ENCODE measurements at places on chromosomes 1 and 21.

DNA sequence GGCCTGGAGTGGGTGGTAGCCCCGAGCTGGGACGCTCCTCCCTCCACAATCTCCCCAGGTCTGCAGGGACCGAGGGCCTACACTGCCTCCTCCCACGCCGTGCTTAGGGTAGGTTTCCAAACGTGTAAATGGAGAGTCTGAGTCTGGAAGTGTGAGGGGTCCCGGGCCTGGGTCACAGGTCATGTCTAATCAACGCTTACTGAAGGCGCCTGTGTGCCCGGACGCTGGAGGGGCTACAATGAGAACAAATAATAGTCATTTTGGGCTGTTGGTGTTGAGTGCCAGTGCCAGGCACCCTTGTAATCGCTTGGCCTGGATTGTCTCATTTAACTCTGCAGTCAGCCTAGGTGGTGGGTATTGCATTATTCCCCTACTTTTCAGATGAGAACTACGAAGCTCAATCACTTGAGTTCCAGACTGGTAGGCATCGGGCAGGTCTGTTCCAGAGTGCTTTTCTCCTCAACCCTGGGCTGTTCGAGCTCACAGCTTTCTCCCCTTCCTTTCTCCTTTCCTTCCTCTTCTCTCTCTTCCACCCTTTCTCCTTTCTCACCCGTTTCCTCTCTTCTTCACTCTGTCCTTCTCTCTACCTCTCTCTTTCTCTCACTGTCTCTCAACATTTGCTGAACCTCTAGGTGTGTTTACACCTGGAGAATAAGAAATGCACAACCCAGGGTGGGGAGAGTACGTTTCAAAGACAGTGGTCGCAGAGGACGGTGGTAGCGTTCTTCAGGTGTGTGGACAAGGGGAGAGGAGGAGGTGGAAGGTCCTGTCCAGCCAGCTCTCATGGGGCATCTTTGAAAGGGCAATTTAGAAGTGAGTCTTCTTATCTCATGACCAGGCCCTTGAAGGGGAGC lies 883 bp downstream of the SLC66A1 start:
- no peak for ATAC-seq

DNA sequence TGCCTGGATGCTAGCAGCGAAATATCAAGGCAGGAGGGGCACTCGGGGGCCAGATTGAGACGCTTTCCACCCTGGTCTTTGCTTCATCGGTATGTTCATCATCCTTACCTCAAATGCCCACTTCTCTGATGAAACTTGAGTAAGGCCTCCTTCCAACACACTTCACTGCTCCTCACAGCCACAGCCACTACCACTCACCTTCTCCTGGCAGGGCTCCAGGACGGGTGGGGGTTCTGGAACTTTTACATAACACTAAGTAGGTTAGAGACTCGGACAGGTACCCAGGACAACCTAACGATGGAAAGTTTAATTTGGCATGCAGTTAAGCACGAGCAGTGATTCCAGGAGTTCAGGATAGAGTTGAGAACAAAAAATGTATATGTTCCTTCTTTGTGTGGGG lies 73.9 kb upstream of the SPAG17 start:
- ATAC-seq: no peak

DNA sequence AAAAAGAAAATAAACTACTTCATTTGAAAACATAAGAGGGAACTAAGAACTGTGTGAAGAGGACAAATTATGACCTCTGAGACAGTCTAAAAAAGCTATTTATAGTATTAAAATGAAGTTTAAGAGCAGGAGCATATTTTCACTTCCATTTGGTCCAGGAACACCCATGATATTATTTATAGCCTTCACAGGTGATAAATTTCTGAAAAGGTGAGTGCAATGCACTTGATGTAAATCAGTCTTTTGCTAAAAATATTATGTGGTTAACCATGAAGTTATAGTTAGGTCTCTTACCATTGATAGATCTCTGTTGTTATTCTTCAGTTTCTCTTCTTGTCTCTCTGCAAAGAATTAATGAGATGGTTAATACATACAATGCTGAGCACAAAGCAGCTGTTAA lies 14.7 kb downstream of the TMCO1 start:
- no peak for ATAC-seq

GRCh38 chr1:232628335-232629249 lies 1.3 kb downstream of the SIPA1L2 start:
- peak; percentile 39 for ATAC-seq

DNA sequence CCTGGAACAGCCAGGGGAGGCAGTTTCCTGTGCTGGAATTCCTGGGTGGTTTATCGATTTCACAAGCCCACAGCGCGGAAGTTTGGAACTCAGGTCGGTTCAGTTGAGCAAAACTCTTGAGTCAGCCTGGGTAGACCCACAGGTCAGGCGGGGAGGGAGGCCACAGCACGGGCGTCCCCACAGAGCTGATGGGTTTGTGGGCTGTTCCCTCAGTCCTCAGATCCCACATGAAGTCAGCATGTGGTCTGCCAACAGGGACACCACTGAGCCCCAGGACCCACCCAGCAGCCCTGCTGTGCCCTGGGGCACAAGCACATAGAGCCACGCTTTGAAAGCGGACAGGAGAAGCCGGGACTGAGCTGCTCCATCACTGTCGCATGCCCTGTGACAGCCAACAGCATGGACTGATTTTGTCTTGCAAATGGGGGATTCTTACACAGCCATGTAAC lies 17.4 kb downstream of the BMP8A start:
- ATAC-seq: peak; percentile 29

GRCh38 chr1:204213668-204214662 lies at the start of gene GOLT1A:
GOLT1A (minus strand) TSS chr1:204213988; CDS start chr1:204213906, 82 bp downstream.
- ATAC-seq: peak; percentile 63

DNA sequence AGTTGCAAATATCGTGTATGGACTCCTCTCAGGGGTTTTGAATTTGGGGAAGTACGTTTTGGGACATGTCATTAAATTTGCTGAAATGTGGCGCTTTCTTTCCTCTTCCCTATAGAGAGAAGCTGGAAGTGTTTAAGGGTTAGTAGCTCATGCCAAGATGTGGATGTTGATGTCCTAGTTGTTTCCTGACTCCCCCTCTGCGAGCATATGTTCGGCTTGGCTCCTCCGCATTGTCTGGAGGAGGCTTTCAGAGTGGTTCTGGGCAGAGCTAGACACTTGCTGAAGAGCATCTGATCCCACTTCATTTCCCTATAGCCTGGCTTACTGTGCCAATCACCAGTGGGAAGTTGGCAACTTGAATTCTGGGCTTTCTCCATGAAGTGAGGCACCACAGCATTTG lies 347.4 kb upstream of the B3GALT2 start:
- ATAC-seq: no peak

DNA sequence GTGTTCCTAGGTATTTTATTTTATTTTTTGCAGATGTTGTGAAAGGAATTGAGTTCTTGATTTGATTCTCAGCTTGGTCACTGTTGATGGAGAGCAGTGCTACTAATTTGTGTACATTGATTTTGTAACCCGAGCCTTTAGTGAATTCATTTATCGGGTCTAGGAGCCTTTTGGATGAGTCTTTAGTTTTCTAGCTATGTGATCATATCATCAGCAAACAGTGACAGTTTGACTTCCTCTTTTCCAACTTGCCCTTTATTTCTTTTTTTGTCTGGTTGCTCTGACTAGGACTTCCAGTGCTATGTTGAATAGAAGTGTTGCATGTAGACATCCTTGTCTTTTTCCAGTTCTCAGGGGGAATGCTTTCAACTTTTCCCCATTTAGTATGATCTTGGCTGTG lies 138.9 kb downstream of the LHX8 start:
- ATAC-seq: no peak

- ATAC-seq: no peak
These were observed 57.7 kb downstream of the SPATA6 start for GRCh38 chr1:48414264-48414663.

DNA sequence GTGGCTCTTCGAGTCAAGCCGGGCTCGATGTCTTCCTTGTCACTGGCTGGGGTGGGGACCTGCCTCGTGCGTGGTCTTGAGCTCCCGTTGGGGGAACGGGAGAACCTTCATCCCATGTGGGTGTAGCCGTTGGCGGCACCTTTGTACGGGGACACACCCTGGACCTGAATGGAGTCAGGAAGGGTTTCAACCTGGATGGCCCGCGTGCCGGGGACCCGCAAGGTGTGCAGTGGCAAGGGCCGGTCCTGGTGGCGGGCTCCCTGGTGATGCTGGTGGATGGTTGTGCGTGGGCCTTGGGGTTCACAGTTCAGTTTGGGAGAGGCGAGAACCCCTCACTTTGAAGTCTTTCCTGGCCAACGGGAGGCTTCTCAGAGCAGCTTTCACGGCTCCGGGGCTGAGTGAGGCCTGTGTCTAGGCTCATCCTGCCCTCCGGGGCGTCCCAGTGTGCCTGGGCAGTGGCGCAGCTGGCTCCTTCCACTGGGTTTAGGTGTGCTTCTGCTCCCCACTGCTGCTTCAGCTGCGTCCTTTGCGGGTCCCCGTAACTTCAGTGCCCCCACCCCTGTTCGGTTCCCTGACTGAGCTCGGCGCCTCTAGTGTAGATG lies 11.4 kb downstream of the SKI start:
- ATAC-seq: no peak

DNA sequence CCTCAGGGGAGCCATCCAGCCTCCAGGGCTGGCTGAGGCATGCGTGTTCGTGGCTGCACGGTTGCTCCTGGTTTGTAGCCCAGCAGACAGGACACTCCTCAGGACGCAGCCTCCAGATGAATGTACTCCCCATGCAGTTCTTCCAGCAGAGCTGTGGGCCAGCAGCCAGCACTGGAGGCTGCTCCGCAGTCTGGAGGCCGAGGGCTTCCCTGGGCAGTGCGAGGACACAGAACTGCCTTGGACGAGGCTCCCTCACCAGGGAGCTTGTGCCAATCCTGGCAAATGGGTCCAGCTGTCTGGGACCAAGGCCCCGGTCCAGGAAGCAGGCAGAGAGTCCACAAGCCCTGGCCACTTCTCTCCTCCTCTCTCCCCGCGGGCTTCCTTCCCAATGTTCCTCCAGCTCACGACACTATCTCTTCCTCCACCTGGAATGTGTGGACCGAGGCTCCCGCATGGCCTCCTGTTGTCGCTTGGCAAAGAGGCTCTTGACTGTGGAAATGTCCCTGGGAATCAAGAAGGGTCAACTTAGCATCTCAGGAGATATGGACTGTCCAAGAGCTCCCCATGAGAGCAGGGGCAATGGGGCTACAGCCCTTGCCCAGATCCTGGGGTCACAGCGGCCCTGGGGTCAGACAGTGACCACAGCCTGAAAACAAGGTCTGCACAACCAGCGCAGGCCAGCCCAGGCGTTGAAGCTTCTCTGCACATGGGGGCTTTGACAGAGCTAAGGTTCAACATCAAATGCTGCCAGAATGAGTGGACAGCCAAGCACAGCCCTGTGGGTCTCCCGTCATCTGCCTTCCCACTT lies 5.3 kb downstream of the EDN2 start:
- ATAC-seq: no peak

DNA sequence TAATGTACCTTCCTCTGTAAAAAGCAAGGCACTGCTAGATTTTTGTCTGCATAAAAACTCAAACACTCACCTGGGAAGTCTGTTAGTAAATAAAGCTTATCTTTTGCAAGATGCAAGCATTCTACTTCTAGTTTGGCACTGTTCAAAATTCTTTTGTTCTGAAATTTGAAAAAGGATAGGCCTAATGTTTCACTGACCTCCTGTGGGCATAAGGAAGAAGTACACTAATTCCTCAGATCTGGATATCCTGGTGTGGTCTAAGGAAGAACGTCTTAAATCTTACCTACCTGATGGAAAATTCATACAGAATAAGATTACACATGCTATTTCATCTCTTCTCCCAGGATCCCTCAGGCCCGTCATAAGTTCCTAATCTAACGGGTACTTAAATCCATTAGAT lies 93.5 kb upstream of the CAMK1G start:
- ATAC-seq: no peak

DNA sequence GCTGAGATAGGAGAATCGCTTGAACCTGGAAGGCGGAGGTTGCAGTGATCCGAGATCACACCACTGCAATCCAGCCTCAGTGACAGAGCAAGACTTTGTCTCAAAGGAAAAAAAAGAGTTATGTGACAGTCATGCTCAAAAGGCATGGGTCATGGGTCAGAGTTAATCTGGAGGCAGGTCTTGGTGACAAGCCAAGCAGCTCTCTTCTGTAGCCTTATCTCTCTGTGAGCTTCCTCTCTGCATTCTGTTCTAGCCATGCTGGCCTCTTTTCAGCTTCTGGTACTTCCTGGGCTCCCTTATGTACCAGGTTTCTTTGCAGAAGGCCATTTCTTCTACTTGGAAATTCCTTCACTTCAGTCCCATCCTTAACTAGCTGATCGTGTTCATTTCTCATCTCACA lies 63.6 kb downstream of the NGF start:
- ATAC-seq: no peak

DNA sequence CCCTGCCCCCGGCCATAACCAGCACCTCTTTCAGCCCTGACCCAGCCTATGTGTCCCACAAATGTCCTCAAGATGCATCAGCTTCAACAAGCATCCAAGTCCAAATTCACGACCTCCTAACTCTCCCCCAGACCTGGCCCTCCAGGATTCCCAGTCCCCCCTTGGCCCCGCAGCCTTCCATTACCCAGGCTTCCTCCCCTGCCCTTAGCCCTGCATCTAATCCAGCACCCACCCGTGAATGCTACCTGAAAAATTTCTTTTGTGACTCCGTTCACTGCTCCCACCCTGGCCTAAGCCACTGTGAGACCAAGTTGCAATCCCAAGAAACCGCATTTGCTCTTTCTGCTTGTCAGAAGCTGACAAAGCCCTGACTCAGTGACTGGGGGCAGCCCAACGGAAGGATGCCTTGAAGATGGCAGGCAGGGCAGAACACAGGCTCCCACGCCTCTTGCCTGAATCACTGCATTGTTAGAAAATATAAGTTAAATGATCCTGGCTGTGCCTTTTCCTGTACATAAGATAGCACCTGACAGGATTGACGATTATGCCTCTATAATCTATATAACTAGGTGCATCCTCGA lies 939 bp upstream of the MFAP2 start:
- ATAC-seq: no peak

- no peak for ATAC-seq
These were observed 19.6 kb downstream of the FH start for GRCh38 chr1:241499910-241500309.
